ENCODE measurements at places on chromosomes 5 and 9.
A peak's percentile ranks its signal among the peaks of the same experiment; 100 is the strongest.

- no peak for DNase-seq
Measured at GRCh38 chr5:533955-534742, 9.9 kb upstream of the SLC9A3 start.

DNA sequence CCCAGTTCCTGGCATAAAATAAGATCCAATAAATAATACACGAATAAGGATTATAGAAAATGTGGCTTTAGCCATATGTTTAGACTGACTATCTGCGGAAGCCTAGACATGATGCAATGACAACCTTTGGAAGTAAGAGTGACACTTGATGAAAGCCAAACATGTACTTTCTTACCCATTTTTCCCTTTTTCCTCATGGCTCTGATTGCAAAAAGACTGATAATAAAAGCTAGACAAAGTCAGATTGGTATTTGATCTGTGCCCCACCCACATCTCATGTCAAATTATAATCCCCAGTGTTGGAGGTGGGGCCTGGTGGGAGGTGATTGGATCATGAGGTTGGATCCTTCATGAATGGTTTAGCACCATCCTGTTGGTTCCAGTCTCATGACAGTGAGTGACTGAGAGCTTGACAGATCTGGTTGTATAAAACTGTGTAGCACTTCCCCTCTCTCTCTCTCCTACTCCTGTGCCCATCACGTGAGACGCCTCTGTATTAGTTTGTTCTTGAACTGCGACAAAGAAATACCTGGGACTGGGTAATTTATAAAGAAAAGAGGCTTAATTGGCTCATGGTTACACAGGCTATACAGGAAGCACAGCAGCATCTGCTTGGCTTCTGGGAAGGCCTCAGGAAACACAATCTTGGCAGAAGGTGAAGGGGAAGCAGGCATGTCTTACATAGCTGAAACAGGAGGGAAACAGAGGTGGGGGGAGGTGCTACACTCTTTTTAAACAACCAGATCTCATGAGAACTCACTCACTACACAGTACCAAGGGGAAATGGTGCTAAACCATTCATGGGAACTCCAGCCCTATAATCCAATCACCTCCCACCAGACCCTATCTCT, 243.4 kb upstream of the PIK3R1 start:
- DNase-seq, result no peak

DNA sequence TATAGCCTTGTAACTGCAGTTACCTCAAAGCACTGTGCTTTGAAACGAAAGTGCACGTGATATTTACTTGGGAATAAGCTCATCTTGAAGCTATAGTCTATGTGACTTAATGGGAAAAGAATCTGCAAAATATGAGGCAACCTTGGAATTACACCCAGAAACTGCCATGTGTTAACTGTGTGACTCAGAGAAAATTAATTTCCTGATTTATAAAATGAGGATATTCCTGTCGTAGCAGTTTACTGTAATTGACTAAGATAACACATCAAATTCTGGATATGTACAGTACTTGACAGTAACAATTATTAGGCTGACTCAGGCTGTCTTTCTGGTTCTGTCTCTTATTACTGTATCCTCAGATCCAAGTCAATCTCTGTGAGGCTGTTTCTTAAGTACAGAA, 1079.9 kb upstream of the ACO1 start:
- DNase-seq, result no peak

DNA sequence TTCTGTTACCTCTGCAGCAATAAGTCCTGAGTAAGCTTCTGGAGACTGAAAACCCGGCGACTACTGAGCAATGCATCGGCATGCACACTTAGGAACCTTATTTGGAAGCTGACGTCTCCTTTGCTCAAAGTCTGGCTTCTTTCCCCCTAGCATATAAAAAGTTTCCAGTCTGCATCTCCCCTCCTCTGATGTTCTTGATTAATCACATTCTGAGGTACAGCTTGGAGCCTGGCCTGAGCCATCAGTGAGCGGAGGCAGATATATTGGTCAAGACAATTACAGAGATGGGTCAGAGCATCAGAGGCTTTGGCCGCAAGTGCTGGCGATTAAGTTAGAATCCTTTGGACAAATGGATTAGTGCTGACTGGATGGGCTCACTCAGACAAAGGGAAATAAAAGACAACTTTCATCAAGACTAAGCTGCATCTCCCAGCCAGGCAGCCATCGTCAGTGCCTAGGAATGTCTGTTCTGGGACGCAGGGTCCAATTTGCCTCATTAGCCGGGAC, 140.7 kb downstream of the MTX3 start:
- no peak for DNase-seq

- DNase-seq, result no peak
Measured at GRCh38 chr5:2254880-2255750, 372.4 kb upstream of the IRX4 start.

DNA sequence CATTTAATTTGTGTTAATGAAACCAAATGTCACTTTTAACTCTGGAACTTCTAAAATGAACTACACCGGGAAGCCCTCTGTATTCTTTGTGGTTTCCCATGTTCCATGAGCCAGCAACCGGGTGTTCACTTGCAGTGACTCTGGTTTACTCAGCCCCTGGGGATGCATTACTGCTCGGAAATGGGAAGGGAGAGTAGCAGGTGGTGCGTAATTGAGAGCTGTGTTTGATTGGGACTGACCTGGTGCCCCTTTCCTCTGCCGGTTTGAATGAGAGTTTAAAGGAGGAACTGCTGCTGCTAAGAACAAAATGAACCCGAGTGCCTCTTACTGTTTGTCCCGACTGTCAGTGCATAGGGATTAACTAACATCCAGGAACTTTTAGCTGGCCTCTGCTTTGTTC, 100.1 kb upstream of the DHFR start:
- peak; percentile 14 for DNase-seq

DNA sequence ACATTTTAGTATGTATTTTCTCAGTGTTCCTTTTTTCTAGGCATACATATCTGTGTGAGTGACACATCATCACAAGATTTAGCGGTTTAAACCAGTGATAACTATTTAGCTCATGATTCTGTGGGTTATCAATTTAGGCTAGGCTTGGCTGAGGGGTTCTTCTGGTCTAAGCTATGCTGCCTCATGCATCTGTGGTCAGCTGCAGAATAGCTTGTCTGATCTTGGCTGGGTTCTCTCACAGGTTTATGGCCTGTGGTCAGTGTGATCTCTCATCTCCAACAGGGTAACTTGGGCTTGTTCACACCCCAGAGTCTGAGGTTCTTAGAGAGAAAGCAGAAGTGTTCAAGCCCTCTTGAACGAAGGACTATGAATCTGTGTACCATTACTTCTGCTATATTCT, 363.3 kb downstream of the KDM4C start:
- DNase-seq, result no peak

DNA sequence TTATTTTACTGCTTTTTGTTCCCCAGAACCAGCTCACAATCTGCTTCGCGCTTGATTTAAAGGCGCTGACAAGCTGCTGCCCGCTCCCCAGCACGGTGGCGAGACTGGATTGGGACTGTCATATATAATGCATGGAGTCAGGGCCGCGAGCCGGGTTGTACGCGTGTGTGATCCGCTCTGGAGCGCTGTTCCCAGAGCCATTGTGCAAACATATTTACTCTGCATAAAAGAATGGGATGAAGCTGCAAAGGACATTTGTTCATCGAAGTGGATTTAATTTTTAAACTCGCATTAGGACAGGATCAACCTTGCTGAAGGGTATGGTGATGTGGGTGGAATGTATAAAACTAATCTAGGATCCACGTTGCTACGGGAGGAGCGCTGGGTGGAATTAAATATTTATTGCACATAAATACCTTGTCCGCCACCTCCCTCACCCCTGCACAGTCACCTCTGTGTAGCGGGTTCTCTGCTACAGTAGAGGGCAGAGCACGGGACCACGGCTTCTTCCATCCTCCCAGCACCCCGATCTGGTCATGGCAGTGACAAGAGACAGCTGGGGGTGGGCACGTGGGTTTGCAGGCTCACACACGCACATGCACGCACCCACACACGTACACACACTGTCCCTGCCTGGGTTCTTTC, 18.1 kb upstream of the FCN1 start:
- no peak for DNase-seq

GRCh38 chr9:12680757-12681156, 12.4 kb upstream of the TYRP1 start:
- DNase-seq, result no peak

DNA sequence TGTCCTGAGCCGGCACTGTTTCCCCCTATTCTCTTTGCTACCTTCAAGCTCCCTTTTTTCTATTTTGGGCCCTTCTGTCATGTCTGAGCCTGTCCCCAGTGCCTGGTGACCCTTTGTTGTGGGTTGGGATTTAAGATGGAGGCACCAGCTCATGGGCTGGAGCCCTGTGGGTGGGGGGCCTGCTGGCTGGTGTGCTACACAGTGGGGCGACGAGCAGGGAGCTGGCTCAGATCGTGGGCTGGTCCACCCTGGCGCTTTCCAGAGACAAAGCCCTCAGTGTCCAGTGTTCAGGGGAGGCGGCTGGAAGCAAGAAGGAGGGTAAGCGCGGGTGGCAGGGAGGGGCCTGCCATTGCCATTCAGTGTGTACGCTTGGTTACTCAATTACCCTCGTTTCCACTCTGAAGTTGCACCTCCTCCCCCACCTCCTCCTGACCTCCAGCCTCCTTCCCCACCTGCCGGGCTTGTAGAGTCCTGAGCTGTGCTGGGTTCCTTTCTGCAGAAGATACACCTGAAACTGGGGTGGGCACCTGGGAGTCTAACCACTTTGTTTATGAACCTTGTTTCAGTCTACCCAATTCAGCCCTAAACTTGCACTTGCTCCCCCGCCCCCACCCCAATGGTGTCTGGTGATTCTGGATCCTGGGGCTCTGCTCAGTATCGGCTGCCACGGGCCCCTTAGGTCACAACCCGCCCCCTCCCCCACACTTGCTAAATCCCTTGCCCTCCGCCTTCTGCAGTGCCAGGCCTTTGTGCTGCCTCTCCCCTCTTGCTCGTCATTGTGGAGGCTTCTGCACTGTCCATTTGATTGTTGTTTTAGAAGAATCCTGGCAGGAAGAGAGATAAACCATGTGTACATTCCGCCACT, 49.9 kb downstream of the MVB12B start:
- no peak for DNase-seq

- no peak for DNase-seq
Measured at GRCh38 chr5:18744441-18744840, 1110.2 kb downstream of the TAF11L14 start.

DNA sequence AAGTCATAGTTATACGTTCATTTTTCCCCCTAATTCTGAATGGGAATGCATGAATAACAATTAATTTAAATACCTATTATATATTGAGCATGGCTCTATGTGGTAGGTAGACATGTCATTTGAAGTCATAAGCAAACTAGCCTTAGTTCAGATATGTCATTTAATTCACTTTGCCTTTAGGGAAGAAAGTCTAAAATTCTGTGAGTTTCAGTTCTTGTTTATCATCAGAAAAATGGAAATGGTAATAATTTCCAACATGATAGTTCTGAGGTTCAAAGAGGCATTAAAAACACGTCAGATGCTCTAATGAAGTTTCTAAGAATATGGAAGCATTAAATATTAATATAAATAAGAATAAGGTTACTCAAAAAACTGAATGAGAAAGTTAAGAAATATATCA, 13.1 kb upstream of the ANXA1 start:
- no peak for DNase-seq

GRCh38 chr5:138468133-138468965, 3.1 kb downstream of the EGR1 start:
- DNase-seq, result no peak

DNA sequence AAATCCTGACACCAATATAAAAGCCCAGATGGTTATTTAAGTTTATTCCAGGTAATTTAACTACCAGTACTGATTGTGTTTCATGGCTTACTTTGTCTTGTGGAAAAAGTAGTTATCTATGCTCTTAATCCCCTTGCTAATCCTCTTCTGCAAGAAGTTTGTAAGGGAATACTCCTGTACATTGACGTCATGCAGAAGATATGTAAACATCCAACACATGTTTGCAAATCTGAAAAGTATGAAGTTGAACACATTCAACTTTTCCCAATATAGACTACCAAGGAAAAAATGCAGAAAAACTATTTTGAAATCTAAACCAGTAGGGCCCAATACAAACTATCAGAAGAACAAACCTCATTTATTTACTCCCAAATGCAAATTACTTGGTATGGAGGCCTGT, 56.3 kb upstream of the ELL2 start:
- DNase-seq, result no peak

DNA sequence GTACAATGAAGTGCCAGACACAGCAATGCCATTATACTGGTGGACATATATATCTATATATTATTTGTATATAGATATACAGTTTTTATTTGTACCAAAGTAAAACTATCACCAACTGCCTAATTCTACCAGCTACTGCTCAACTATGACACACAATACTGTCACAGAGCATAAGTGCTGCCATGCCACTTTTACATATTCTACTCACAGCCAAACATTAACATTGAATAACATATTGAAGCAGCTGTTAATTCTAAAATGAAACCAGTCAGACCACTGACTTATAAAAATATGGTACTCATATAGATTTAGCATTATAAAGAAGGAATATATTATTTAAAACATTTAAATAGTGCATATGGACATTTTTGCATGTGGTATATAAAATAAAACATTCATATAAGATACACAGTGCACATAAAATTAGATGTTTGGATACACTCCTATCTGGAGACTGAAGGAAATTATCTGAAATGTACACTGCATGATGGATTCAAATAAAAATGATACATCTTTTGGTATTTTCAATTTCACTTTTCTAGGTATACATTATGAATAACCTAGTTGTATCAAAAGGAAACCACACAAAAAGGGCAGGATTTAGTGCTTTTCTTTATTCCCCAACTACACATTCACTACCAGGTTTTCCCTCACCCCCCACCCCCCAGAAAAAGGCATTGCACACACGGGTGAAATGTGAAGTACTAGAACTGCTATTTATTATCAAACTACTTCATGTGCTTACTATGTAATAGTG, 48.9 kb downstream of the PKD2L2 start:
- no peak for DNase-seq

- no peak for DNase-seq
Measured at GRCh38 chr9:107541523-107541922, 52.0 kb upstream of the KLF4 start.

DNA sequence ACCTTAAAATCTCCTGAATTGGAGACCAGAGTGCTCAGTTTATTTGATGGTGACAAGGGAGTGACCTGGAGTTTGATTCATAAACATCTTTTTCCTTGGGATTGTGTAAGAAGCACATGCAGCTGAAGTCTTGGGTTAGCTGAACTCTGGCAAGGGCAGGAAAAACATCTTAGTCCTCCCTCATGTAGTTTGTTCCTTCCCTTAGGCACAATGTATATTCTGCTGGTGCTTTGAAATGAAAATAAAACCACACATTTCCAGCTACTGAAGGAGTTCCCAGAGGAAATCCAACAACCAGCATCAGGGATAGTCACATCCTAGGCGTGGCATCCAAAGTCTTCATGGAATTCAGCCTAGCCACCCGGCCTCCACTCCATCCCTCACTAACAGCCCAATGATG, 95.2 kb upstream of the PAPPA start:
- DNase-seq, result no peak

GRCh38 chr9:81789721-81790120, 100.4 kb upstream of the TLE1 start:
- no peak for DNase-seq

- no peak for DNase-seq
Measured at GRCh38 chr5:35188031-35188457, 42.2 kb downstream of the PRLR start.
